Putamen (tissue), 1 donor: ENCODE measurements at places on chromosomes 3 and 15.

DNA sequence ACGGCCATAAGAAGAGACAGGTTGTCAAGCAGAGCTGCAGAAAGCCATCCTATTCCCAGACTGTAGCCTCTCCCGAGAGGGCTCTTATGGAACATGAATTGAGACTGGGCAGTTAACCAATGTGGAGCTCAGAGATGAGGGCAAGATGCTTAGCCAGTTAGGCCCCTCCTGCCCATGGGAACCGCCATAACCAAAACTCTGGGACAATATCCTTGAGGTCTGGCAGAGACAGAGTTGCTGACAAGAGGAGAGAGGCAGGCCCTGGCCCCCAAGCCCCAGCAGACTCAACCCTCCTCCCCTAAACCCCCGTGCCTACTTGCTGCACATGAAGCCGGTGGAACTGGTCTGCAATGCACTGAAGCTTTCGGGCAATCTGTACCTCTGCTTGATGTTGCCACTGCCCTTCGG lies 4.8 kb downstream of the BMF start:
- DNase-seq = no peak

DNA sequence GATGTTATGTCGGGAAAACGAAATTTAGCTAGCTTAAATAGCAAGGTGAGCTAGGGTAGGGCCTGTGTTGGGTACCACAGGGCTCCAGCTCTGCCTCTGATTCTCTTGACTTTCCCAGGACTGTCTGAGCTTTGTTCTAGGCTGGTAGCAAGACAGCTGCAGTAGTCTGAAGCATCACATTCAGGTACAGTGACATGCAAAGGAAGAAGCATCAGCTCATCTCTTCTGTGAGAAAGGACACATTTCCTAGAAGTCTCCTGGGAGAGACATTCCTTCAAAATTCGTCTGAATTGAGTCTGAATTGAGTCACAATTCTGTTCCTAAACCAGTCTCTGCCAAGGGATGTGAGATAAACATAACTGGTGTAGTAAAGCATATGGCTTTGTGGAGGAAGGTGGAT lies 8.5 kb upstream of the UBXN7 start:
- DNase-seq = no peak

- no peak for DNase-seq
Observed at GRCh38 chr3:149555927-149556326, 81.4 kb downstream of the TM4SF4 start.

DNA sequence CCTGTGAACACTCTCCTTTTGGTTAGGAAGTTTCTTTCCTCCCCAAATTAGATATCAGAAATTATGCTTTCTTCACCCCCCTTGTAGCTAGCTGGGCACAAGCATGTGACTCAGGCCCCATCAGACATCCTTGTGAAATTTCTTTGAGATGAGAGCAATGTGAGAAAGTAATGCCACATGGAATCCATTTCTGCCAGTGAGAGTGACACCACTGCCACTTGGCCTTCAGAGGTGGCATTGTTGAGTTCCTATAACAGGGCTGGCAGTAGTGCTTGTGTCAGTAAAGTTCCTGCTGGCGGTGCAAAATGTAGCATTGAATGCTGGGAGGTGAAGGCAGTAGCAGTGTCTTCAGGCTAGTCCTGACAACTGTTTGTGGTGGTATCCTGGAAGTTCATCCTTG lies 80.7 kb upstream of the ZNF280D start:
- no peak for DNase-seq

- no peak for DNase-seq
Observed at GRCh38 chr15:70149667-70150404, 52.1 kb upstream of the TLE3 start.

GRCh38 chr15:89139613-89140499 lies 51.6 kb downstream of the ABHD2 start:
- no peak for DNase-seq

- DNase-seq = no peak
Observed at GRCh38 chr15:96388673-96389072, 58.2 kb downstream of the NR2F2 start.
